Activated T-helper 17 cell treated with anti-CD3 and anti-CD28 coated beads, Interleukin-2, amount 50 U/mL, for 72 hours (primary cell): ENCODE measurements at places on chromosomes 4 and X.

DNA sequence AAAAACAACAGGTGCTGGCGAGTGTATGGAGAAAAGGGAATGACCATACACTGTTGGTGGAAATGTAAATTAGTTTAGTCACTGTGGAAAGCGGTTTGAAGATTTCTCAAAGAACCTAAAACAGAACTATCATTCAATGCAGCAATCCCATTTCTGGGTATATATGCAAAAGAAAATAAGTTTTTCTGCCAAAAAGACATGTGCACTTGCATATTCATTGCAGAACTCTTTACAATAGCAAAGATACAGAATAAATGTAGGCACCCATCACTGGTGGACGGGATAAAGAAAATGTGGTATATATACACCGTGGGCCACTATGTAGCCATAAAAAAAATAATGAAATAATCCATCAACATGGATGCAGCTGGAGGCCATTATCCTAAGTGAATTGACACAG lies 105.1 kb upstream of the FSTL5 start:
- ATAC-seq: no peak

DNA sequence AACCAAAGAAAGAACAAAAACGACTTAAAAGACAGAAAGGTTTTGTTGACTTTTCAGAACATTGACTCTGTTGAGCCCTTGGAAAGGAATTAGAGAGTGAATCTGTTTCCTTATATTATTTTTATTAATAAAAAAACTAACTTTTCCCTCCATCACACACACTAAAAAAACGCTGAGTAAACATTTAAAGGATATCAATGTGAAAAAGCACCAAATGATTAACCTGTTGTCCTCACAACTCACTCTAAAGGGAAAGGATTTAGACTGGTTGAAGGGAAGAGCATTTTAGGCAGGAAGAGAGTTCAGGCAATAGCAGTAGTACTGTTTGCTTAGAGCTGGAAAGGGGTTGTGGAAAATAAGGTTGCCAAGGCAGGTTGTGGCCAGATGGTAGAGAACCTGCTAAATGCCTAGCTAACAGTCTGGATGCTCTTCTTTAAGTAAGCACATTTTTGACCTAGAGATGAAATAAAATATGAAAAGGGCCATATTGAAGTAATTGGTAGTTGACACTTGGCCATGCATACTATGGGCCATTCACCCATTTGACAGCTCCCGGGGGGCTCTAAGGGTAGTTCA lies 98.0 kb upstream of the NDP start:
- no peak for ATAC-seq

GRCh38 chr4:102551958-102552565 lies 50.9 kb downstream of the NFKB1 start:
- ATAC-seq: no peak

GRCh38 chr4:113619526-113619925 lies 142.0 kb downstream of the CAMK2D start:
- no peak for ATAC-seq

GRCh38 chr4:138475116-138475515 lies 233.0 kb upstream of the SLC7A11 start:
- ATAC-seq: no peak

- no peak for ATAC-seq
These were observed 5.3 kb downstream of the PLXNB3 start for GRCh38 chrX:153769158-153769864.

GRCh38 chr4:110260299-110260698 lies 61.9 kb upstream of the ELOVL6 start:
- no peak for ATAC-seq

DNA sequence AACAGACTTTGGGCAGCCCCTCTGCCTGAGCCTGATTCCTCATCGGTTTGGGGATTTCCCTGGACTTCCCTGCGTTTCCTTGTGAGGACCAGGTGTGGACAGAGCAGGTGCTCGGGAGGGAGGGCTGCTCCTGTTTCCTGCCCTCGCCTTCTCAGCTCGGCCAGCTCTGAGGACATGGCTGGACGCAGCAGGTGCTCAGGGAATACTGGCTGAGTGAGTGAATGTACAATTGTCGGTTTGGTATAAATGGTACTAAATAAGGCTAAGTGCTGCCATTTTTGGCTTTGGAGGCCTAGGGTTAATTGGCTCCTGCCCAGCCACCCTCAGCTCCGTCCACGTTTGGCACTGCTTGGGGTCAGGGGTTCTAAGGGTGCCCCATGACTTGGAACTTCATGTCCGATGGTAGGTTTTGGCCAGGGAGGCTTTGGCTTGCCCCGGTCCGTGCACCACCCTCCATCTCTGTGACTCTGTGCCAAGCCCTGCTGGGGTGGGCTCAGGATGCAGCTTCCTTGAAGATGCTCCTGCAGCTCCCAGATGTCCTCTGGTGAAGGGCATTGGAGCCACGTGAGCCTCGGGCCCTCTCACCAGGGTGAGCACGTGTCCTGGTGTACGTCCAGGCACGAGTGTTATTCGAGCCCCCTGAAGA lies 45.0 kb upstream of the NKX1-1 start:
- no peak for ATAC-seq

DNA sequence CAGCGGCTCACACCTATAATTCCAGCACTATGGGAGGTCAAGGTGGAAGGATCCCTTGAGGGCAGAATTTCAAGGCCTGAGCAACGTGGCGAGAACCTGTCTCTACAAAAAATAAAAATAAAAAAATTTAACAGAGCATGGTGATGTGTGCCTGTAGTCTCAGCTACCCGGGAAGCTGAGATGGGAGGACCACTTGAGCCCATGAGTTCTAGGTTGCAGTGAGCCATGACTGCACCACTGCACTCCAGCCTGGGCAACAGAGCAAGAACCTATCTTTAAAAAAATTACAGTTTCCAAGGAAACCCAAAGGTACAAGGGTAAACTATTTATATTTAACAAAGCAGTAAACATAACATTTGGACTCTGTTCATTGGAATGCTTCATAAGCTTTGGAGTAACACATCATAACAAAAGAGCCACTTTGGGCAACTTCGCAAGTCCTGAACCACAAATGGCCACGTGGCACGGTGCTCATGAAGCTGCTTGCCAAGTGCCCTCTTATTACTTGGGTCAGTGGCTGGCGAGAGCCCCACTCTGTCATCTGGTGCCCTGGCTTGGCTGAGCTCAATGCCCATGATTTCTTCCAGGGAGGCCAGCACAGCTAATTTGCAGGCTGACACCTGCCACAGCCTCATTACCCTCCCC lies 165.6 kb downstream of the SH3KBP1 start:
- ATAC-seq: no peak

- no peak for ATAC-seq
These were observed 14.1 kb downstream of the NAT8L start for GRCh38 chr4:2072971-2073807.

GRCh38 chrX:16558489-16558888 lies 91.5 kb upstream of the S100G start:
- ATAC-seq: no peak

DNA sequence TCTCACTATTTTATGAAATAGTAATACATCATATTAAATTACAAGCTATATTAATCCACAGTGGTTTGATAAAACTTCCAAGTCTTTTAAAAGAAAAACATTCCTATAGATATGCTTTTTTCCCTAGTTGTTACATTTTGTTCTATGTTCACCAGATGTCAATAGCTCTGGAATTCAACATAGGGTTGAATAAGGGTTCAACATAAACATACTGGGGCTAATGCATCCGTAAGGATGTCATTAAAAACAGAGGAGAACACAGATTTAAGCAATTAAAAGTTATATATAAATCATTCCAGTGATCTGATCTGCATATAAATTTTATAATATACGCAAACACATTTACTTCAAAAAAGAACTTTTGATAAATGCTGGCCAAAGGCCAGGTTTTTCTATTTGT lies 32.5 kb downstream of the SULT1B1 start:
- ATAC-seq: no peak

DNA sequence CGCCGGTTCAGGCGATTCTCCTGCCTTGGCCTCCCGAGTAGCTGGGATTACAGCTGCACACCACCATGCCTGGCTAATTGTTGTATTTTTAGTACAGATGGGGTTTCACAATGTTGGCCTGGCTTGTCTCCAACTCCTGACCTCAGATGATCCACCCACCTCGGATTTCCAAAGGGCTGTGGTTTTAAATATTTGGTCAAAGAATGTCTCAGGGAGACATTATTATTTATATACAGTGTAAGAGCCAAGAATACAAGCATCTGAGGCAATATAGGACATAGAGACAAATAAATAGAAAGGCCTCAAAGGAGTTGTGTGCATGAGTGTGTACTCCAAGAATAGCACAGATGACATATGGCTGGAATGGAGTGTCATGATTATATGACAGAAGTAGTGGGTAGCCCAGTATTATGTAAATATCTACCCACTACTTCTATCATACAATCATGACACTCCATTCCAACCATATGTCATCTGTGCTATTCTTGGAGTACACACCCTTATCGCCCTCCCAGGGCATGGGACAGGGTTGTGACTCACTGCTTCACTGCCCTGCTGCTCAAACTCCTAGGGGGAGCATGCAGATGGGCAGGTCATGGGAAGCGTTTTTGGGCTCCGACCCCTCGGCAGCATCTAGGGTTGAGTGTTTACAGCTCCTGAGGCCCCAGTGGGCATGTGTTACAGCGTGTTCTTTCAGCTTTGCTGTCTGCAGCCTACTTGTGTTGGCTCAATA lies 1649.8 kb upstream of the PCDH10 start:
- ATAC-seq: no peak

- no peak for ATAC-seq
These were observed 688 bp upstream of the EVC start for GRCh38 chr4:5710065-5710960.

- peak; percentile 79 for ATAC-seq
These were observed at the start of gene FGFR3 for GRCh38 chr4:1792832-1793495. FGFR3 (plus strand) TSS chr4:1793293; CDS start chr4:1793935, 642 bp downstream.

GRCh38 chrX:87583679-87584078 lies 66.1 kb downstream of the KLHL4 start:
- no peak for ATAC-seq

DNA sequence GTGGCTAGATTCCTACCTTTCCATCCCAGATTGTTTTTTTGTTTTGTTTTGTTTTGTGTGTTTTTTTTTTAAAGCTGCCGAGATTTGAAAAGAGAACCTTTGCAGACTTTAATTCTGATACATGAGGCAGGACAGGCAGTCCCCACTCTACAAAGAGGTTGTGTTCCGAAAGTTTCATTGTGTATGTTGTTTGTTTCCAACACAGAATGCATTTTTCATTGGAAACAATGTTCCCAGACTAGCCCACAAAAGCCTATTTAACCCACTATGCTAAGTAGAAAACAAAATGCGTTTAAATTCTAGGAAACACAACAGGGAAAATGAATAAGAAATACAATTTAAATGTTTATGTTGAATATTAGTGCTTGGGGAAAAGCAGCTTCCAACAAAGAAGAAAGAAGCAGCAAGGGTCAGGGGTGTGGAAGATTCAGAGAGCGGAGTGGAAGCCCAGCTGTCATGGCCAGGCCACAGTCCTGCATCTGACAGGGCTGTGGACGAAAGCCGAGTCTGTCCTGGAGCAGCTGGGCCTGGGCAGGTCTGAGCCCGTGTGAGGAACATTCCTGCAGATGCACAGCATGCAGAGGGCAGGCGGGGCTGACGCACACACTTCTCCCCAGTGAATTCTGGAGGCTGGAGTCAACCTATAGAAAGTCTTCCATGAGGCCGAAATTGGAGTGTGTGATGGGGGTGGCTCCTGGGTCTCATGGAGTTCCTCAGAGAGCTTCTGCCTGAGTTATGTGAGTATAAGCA lies 12.4 kb upstream of the SETD7 start:
- ATAC-seq: no peak

GRCh38 chrX:132615391-132616131 lies 126.7 kb upstream of the MBNL3 start:
- peak; percentile 66 for ATAC-seq

DNA sequence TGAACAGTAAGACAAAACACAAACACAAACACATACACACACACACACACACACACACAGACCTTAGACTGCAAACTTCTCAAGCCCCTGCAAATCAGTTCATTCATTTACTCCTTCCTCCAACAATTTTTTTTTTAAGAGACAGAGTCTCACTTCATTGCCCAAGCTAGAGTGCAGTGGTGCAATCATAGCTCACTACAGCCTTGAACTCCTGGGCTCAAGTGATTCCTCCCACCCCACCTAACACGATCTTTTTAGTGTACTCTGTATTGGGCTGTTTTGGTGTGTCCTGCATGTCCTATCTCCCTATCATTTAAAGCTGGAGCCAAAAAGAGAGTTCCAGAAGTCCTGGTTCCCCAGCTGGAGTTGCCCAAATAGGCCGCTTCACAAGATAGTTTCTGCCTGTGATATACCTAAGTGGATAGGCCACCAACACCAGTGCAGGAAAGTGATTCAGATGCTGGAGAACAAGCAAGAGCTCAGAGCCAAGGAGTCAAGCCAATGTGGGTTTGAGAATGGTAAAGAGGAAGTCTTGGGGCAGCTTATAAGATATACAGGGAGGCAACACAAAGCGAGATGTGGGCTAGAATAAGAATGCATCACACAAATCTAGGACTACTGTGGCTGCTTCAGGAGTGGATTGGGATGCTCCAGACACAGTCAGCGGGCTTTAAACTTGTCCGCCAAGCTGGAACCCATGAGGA lies 85.4 kb upstream of the RAPGEF2 start:
- ATAC-seq: no peak

DNA sequence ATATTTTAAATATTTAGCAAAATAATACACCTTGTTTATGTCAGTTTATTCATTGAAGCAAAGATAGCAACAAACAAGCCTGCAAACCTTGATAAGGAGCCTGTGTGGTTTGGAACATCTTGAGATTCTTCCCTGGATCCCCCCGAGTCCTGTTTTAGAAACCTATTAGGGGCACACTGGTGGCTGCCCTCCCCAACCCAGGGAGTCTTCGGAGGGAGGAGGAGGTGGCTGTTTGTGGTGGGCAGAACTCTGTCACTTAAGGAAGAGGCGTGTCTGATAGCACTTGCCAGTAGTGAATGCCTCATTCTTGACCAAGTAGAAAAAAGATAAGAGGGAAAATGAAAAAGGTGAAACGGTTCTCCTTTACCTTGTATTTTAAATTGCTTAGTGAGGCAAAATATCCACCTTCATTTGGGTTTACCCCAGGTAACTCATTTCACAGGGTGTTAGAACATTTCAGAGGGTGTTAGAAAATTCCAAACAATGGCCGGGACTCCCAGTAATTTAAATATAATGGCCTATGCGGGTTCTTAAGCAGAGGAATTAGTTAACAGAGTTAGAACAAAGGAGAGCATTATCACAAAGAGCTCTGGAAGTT lies 10.4 kb downstream of the KIT start:
- no peak for ATAC-seq

DNA sequence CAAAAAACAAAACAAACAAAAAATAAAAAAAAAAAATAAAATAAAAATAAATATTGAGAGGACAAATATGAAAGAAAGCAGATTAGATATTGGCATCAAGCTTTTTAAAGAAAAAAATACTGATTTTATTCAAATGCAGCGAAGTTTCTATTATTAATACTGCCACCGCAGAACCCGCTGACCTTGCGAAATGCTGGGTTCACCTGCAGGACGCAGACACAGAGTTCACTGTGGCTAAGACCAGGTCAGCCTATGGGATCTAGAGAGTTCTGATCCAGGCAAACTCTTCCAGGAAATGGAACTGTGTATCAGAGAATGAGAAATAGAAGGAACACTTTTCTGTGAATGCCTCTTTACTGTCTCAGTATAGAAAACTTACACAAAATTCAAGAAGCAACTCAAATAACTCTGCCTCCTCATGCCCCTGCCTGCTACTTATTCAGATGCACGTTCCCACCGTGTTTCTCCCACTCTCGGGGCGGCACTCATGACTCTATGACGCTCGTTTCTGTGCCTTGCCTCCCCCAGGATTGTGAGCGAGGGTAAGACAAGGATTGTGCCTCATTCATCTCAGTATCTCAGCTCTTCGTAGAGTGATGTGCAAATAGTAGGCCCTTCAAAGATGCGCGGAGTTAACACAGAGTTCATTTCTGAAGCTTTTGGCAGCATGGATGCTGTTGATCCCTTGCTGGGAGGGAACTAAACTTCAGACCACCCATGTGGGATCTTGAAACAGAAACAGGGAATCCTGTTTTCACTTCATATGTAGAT lies 44.1 kb upstream of the TLR3 start:
- ATAC-seq: no peak
